ENCODE measurements at places on chromosomes 3 and 15.

DNA sequence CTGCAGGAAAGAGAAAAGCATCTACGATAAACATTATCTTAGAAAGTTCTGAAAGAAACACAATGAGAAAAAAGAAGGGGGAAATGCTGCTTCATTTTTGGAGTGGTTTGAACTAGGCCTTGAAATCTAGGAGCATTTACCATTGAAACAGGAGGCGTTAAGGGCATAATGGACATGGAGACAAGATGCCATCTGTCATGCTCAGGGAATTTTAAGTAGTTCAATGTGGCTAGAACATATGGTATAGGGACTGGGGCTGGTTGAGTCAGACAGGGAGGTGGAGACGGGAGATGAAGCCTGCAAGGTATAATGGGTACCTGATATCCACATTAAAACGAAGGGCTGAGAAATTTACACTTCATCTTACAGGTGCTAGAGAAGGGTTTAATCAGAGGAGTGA, 10.4 kb upstream of the PLAAT1 start:
- DNase-seq = no peak

- DNase-seq = no peak
Measured at GRCh38 chr3:24937228-24937627, 442.6 kb upstream of the THRB start.

DNA sequence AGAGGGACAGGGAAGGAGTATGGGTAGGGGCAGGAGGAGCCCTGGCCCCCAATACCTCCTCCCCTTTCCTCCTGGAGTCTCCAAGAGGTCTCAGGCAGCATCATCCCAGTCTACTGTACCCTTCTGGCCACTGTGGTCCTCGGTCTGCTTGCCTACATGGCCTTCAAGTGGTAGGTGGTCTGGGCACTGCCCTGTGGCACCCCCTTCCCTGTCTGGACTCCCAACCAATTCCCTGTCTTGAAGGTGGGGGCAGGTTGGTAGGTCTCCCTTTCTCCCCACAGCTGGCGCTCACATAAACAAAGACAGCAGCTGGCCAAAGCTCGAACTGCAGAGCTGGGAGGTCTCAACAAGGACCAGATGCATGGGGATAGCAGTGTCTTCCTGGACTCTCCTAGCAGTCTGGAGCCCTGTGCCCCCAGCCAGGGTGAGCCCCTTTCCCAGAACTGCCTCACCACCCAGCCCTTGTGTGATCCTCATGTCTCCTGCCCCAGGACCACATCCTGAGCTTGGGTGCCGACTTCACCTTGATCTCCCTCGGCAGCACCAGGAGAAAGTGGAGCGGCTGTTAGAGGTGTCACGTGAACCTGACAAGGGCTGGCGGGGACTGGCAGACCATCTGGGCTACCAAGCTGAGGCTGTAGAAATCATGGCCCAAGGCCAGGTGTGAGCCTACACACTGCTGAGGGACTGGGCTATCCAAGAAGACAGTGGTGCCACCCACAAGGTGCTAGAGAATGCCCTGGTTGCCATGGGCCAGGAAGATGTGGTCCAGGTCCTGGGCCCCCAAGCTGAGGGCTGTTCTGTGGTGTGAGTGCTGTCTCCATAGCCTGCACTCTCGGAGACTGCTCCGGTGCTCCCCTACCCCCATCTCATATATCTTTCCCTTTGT, 33.1 kb downstream of the NBEAL2 start:
- DNase-seq = no peak

DNA sequence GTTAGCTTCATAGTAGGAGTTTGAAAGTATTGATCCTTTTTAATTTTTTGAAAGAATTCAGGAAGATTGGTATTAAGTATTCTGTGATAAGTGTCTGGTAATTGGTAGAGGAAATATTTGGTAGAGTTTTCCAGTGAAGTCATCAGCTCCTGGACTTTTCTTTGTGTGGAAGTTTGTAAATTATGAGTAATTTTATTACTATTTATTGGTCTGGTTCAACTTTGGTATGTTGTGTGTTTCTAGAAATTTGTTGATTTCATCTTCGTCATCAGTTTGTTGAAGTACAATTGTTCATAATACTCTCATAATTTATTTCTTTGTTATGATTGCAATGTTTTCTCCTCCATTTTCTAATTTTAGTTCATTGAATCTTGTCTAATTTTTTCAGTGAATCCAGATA, 832.0 kb downstream of the OTOL1 start:
- no peak for DNase-seq

DNA sequence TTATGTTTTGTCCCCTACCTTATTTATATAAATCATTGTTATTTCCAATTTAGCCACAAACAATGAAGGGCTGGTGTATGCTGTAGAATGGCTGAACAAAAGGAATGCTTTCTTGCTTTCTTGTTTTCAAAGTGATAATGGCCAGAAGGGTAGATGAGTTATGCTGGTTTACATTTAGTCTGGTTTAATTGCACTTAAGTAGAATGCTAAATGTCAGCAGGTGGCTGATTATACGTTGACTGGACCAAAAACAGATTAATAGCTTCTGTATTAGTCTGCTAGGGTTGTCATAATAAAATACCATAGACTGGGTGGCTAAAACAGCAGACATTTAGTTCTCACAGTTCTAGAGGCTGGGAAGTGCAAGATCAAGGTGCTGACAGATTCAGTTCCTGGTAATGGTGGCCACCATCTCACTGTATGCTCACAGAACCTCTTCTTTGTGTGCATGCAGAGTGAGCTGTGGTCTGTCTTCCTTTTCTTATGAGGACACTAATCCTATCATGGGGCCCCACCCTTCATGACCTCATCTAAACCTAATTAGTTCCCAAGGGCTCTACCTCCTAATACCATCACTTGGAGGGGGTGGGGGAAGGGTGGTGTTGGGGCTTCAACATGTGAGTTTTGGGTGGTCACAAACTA, 17.1 kb upstream of the XIRP1 start:
- DNase-seq = no peak

DNA sequence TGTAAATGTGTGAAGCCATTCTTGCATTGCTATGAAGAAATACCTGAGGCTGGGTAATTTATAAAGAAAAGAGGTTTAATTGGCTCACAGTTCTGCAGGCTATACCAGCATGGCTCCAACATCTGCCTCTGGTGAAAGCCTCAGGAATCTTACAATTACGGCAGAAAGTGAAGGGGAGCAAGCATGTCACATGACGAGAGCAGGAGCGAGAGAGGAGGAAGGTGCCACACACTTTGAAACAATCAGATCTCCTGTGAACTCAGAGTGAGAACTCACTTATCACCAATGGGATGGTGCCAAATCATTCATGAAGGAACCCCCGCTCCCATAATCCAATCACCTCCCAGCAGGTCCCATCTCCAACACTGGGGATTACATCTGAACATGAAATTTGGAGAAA, 213.6 kb upstream of the TSC22D2 start:
- no peak for DNase-seq

GRCh38 chr3:190119461-190120268, 1.0 kb downstream of the P3H2 start:
- DNase-seq = no peak

DNA sequence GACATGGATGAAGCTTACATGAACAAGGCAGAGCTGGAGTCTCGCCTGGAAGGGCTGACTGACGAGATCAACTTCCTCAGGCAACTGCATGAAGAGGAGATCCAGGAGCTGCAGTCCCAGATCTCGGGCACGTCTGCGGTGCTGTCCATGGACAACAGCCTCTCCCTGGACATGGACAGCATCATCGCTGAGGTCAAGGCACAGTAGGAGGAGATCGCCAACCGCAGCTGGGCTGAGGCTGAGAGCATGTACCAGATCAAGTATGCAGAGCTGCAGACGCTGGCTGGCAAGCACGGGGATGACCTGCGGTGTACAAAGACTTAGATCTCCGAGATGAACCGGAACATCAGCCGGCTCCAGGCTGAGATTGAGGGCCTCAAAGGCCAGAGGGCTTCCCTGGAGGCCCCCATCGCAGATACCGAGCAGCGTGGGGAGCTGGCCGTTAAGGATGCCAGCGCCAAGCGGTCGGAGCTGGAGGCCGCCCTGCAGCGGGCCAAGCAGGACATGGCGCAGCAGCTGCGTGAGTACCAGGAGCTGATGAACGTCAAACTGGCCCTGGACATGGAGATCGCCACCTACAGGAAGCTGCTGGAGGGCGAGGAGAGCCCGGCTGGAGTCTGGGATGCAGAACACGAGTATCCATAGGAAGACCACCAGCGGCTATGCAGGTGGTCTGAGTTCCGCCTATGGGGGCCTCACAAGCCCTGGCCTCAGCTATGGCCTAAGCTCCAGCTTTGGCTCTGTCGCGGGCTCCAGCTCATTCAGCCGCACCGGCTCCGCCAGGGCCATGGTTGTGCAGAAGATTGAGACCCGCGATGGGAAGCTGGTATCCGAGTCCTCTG, 77.6 kb downstream of the CLDN11 start:
- no peak for DNase-seq

DNA sequence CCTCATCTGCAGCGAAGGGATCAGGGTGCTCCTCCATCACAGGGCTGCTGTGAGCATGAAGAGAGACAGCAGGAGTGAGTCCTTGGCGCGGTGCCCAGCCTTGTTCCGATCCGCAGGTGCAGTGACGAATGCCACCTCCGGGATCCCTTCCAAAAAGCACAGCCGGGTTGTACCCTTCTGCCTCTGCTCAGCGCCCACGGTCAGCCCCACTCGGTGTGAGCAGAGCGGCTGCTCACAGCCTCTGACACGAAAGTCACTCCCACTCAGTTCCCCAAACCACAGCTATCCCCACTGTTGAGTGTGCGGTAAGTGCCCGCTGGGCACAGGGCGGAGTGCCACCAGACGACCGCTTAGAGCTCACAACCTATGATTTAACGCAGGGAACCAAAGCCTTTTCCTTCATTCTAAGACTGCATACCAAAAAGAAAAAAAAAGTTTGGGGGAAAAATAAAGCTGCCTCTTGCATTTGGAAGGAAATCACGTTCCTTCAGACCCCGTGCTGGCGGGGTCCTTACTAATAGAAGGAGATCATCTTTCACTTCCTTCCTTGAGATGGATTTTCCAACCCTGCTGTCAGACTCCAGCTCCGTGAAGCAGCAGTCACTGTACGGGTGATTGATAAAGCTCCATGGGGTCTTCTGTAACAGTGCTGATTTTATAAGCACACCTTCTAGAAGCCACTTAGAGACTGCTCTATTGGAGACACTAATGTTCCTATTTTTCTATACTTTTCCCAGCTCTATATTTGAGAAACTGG, 34.7 kb upstream of the TUBGCP5 start:
- no peak for DNase-seq

DNA sequence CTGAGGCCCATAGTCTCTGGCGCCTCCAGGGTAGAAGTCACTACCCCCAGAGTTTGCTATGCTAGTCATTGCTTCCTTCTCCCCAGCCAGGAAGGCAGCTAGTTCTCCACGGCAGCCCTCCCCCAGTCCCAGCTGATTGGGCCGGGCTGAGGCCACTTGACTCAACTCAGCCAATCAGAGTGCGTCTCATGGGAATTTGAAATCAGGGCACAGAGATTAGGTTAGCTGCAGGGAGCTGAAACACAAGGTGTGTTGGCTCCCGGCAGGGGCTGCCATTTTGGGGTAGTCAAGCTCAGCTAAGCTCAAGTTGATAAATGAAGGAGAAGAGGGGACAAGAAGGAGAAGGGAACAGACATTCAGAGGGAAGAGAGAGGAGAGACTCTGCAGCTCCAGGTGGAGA, 32.8 kb downstream of the LINGO1 start:
- no peak for DNase-seq

DNA sequence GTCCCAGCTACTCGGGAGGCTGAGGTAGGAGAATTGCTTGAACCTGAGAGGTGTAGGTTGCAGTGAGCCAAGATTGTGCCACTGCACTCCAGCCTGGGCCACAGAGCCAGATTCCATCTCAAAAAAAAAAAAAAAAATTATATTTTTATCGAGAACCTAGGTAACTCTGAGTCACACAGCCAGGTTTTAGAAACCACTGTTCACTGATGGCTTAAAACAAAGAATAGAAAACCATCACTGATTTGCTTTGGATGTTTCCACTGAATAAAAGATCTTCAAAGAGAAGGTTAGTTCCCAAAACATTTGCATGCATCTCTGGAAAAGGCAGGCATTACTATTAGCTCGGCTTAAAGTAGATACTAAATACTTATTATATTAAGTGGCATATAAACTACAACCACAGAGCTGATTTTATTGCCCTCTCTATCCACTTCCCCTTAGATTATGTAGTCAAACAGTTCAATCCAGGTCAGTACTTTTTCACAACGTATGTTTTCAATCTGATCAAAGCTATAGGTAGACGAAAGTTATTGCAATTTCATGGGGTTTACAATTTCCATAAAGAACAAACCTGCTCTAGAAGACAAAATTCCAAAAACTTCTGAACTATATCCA, 1.4 kb downstream of the B4GALT4 start:
- DNase-seq = no peak

GRCh38 chr3:24184528-24185176, 239.6 kb downstream of the NR1D2 start:
- no peak for DNase-seq

All from cortex of kidney (tissue), 1 donor.